ENCODE measurements at places on chromosomes 6 and 20.
A peak's percentile ranks its signal among the peaks of the same experiment; 100 is the strongest.

DNA sequence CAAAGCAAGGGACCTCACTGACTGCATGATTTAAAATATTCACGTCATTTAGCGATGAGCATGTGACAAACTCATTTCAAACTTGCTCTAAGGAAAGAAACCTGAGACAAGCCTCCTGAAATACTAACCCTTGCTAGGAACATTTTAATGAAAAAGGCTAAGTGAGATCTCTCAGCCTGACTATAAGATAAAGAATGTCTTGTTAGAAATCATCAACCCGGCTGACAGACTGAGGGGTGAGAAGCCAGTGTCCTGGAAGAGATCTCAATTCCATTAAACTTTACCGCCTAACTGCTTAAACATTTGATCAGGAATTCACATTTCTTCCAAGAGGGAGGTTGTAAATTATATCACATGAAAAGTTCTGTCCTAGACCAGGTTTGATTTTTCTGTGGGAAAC, 274.8 kb upstream of the EXOC2 start:
- no peak for DNase-seq

GRCh38 chr6:116445102-116445501, 16.1 kb upstream of the CALHM6 start:
- DNase-seq, result no peak

DNA sequence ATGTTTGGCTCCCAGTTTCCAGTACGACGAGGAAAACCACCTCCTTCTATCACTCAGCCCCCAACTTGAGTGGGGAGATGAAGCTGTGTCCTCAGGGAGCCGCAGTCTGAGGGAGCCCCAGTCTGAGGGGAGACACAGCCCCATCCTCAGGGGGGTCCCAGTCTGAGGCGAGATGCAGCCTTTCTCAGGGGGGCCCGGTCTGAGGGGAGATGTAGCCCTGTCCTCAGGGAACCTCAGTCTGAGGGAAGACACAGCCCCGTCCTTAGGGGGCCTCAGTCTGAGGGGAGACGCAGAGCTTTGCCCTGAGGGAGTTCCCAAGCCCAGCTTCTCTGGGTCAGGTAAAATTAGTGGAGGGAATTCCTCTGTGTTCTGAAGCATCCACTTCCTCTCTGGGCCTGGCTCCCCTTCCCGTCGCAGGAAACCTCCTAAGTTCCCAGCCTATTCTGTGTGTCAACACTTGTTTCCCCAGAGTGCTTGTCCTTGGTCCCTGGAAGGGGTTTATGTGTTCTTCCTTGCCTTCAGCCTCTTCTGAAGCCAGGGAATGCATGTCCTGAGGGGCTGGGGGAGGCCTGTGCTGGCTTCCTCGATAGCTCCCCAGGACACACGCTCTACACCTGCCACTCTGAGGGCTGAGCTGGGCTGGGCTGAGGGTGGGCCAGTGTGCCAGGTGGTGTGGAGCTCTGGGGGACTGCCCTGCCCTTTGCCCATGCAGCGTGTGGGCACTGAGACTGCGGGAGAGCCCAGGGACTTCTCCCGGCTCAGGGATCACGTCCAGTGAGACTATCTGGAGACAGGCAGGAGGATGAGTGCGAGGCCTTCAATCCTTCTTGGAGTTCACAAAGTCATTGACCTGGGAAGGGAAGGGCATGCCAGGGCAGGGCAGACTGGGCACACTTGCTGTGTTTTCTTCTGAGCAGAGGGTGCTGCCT, 55.4 kb downstream of the VEGFA start:
- no peak for DNase-seq

DNA sequence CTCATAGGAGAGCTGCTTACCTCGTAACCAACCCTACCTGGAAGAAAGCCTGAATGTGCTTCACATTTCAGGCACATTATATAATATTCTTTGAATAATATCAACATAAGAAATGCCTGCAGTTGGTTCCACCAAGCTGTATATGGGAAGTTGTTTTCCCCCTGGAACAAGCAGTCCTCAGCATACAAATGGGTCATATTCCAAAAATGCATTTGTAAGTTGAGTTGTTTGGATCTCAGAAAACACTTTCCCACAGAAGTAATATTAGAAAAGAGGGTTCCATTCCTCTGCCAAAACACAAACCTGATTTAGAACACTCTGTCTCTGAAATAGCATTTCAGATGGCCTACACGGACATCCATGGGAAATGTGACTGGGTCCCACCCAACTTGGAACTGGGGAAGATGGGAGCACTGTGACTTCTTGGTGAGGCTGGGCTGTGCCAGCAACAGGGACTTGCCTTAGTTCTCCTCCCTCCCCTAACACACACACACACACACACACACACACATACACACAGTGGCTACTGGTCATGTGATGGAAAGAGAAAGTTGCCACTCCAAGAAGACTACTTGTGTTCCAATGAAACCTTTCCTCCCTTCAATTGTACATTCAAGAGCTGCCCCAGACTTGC, 11.4 kb upstream of the RCAN2 start:
- DNase-seq, result no peak

- DNase-seq, result no peak
Observed at GRCh38 chr20:57051096-57051495, 215.3 kb downstream of the BMP7 start.

DNA sequence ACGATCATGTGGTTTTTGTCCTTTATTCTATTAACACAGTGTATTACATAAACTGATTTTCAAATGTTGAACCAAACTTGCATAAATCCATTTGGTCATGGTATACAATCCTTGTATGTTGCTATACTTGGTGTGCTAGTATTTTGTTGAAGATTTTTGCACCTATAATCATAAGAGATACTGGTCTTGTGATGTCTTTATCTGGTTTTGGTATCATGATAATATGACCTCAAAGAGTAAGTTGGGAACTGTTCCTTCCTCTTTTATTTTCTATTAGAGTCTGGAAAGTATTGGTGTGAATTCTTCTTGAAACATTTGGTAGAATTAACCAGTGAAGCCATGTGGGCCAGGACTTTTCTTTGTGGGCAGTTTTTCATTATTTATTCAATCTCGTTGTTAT, 65.3 kb downstream of the TRPC4AP start:
- no peak for DNase-seq

- no peak for DNase-seq
Observed at GRCh38 chr20:60101891-60102281, 143.7 kb downstream of the CDH26 start.

DNA sequence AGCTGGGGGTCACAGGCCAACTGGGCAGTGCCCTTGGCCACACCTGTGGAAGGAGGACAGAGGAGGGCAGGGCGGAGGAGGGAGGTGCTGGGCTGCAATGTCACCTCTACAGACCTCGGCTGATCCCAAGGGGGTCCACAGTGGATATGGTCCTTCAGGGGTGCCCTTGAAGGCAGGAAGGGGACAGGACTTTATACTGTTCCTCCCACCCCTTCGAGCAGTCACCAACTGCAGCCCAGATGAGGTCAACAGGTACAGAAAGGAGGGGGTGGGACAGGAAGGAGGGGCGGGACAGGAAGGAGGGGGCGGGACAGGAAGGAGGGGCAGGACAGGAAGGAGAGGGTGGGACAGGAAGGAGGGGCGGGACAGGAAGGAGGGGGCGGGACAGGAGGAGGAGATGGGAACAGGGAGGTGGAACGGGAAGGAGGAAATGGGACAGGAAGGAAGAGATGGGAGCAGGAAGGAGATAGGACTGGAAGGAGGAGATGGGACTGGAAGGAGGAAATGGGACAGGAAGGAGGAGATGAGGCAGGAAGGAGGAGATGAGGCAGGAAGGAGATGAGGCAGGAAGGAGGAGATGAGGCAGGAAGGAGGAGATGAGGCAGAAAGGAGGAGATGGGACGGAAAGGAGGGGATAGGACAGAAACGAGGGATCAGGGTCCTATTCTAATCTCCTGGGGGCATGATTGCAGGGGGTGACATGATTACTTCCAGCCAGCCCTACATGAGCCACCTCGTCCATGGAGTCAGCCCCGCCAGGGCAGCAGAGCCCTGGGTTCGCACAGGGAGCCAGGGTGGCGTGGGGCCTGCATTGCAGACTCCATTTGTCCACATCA, 19.4 kb upstream of the MRGBP start:
- DNase-seq, result peak; percentile 33

- peak; percentile 97 for DNase-seq
Observed at GRCh38 chr20:50415516-50416268, 94.5 kb upstream of the PTPN1 start.

DNA sequence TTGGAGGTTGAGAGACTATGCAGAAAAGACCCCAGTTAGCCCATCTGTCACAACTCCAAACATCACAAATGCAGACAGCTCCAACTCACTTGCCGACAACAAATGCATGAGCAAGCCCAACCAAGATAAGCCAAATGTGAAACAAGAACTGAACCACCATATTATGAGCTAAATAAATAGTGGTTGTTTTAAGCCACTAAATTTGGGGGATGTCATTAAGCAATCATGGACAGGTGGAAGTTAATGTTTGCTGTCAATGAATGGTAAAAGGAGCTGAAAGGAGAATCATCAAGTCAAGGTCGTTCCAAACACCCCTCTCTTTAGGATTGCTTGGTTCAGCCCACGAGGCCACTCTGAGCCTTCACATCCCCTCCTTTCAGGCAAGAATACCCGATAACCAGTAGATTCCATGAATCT, 71.2 kb upstream of the PLCB4 start:
- no peak for DNase-seq

DNA sequence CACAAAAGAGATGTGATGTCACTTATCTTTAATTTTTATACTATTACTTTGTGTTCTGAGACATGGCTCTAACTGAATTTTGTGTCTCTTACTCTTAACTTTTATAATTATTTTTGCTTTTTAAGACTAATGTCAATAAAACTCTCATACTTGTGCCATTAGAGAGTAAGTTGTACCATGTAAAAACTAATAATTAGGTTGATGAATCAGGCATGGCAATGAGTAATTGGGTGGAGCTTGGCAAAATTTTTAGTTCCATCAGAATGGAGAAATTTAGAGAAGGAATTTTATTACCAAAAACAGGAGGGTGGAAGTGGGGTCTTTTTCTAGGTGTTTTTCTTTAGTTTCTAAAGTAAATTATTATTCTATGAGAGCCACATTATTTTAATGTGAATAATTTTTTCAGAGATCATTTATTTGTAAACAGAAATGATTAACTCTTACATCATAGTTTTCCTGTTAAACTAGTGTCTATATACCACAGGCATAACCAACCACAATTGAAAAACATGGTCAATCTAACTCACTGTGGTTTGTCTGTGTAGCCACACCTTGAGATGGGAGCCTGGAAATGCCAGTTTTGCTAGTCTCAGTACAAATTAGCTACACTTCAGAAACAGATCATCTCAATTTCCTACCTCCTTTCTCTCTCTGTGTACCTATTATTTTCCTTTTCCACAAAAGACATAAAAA, 51.8 kb downstream of the ELOVL4 start:
- no peak for DNase-seq

- DNase-seq, result no peak
Observed at GRCh38 chr6:6716998-6717763, 128.7 kb downstream of the LY86 start.

DNA sequence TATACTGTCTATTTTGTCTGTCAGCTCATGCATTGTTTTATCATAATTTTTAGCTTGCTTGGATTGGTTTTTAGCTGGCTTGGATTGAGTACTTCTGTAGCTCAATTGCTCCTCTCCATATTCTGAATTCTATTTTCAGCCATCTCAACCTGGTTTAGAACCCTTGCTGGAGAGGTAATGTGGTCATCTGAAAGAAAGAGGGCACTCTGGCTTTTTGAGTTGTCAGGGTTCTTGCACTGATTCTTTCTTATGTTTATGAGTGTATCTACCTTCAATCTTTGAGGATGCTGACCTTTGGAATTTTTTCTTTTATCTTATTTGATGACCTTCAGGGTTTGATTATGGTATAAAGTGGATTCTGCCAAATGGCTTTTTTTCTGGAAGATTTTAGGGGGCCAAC, 632.7 kb upstream of the ID4 start:
- no peak for DNase-seq

- peak; percentile 29 for DNase-seq
Observed at GRCh38 chr20:7806831-7807230, 133.4 kb downstream of the HAO1 start.

- DNase-seq, result no peak
Observed at GRCh38 chr6:163671355-163671754, 256.8 kb downstream of the QKI start.

- no peak for DNase-seq
Observed at GRCh38 chr6:35051396-35051795, 89.7 kb downstream of the TCP11 start.

DNA sequence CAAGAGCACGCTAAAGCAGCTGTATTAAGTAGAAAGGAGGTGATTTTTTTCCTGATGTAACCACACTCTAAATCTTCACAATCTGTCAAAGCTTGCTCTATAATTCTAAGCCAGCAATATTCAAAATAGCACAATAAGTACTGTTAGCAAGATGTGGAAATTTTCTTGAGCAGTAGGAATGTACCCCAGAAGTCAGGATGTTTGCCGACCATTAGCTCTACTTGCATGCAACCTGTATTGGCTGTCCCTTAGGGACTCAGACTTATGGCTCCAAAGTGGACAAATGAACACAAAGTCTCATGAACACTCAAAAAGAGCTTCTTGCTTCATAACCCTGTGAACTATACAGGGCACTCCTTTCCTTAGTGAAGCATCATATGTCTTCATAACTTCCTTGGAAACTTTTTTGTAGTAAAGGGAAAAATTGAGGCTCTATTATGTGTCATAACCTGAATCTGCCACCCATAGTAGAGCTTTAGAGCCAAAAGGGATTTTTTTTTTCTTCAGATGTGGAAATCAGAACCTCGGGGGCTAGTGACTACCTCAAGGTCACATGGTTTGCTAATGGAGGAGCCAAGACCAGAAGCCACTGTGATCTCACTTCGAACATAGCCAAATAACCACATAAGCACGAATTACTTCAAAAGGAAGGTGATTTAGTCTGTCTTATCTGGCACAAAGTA, 54.5 kb downstream of the ADGRG6 start:
- no peak for DNase-seq

GRCh38 chr20:2995796-2996195, 47.6 kb upstream of the GNRH2 start:
- no peak for DNase-seq

- DNase-seq, result no peak
Observed at GRCh38 chr6:73727114-73727513, 31.1 kb downstream of the CD109 start.

DNA sequence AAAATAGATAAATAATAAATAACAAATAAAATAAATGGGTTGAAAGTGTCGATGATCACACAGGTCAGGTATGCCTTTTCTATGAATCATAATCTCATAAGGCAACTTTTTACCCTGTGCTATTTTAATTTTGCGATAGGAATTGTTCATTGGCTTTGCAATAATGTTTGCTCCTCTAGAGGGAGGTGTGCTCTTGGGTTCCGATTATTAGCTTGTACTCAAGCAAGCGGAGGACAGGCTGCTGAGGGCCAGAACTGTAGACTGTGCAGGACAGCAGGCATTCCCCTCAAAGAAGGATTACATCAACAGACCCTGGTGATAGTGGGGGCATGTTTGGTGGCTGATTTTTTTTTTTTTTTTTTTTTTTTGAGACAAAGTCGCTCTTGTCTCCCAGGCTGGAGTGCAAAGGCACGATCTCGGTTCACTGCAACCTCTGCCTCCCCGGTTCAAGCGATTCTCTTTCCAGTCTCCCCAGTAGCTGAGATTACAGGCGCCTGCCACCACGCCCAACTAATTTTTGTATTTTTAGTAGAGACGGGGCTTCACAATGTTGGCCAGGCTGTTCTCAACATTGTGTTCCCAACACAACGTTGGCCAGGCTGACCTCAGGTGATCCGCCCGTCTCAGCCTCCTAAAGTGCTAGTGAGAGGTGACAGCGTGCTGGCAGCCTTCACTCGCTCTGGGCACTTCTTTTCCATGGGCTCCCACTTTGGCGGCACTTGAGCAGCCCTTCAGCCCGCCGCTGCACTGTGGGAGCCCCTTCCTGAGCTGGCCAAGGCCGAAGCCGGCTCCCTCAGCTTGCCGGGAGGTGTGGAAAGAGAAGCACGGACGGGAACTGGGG, 35.6 kb downstream of the RIOK1 start:
- peak; percentile 13 for DNase-seq

- peak; percentile 1 for DNase-seq
Observed at GRCh38 chr6:22399693-22400092, 102.9 kb upstream of the PRL start.
